Tongue (tissue), 3 donors: ENCODE measurements at places on chromosomes 3 and 15. TPM values are rescaled to one million over a fixed set of nuclear protein-coding genes. Genes with fewer than 3 reads are reported as not detected.

The RTP1 gene
- total RNA-seq = 1.0 TPM

The ARGFX gene
- not detected for total RNA-seq

The CAV3 gene
- total RNA-seq = 143 TPM

The SST gene
- total RNA-seq = not detected

The SLC9C1 gene
- 3.2 TPM for total RNA-seq

The OR5K2 gene
- total RNA-seq = not detected

The GADL1 gene
- 33.1 TPM for total RNA-seq

The KLHL40 gene
- total RNA-seq = 159 TPM

The WDR6 gene
- 81.6 TPM for total RNA-seq

The NAALADL2 gene
- total RNA-seq = 76.0 TPM

The PRSS50 gene
- not detected for total RNA-seq

The LMAN1L gene
- total RNA-seq = not detected

The ACAA1 gene
- 42.0 TPM for total RNA-seq

The PRR20G gene
- not detected for total RNA-seq

The SERPINI1 gene
- total RNA-seq = 7.7 TPM

The ZNF710 gene
- total RNA-seq = 5.6 TPM

The GOLGA8J gene
- not detected for total RNA-seq

The INSYN1 gene
- total RNA-seq = 14.8 TPM

The EEF1AKMT4 gene
- 0.62 TPM for total RNA-seq

The UPK1B gene
- 9.4 TPM for total RNA-seq

The ARHGEF26 gene
- 18.4 TPM for total RNA-seq

The IL20RB gene
- 5.4 TPM for total RNA-seq

The LOXL1 gene
- 18.9 TPM for total RNA-seq

The CPNE9 gene
- not detected for total RNA-seq

The MYLK gene
- total RNA-seq = 52.5 TPM

The CPB1 gene
- not detected for total RNA-seq

The CACNA1D gene
- total RNA-seq = 10.1 TPM
